ENCODE measurements at places on chromosomes 1 and 21.

DNA sequence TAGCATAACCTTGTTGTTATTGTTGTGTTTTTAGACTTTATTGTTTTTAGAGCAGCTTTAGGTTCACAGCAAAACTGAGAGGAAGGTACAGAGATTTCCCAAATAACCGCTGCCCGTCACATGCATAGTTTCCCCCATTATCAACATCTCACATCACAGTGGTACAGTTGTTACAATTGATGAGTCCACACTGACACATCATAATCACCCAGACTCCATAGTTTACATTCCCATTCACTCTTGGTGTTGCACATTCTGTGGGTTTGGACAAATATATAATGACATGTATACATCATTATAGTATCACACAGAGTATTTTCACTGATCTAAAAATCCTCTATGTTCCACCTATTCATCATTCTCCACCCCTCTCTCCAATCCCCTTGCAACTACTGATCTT lies 25.9 kb upstream of the TOR3A start:
- no peak for DNase-seq

GRCh38 chr21:38351961-38352521 lies 95.2 kb downstream of the KCNJ15 start:
- no peak for DNase-seq

- DNase-seq, result no peak
Observed at GRCh38 chr1:158324395-158324794, 6.9 kb downstream of the CD1B start.

GRCh38 chr1:150574260-150575071 lies 4.9 kb downstream of the MCL1 start:
- DNase-seq, result no peak

- no peak for DNase-seq
Observed at GRCh38 chr1:154851392-154852177, 18.5 kb downstream of the KCNN3 start.

- DNase-seq, result no peak
Observed at GRCh38 chr1:113399062-113399583, 8.8 kb downstream of the MAGI3 start.

DNA sequence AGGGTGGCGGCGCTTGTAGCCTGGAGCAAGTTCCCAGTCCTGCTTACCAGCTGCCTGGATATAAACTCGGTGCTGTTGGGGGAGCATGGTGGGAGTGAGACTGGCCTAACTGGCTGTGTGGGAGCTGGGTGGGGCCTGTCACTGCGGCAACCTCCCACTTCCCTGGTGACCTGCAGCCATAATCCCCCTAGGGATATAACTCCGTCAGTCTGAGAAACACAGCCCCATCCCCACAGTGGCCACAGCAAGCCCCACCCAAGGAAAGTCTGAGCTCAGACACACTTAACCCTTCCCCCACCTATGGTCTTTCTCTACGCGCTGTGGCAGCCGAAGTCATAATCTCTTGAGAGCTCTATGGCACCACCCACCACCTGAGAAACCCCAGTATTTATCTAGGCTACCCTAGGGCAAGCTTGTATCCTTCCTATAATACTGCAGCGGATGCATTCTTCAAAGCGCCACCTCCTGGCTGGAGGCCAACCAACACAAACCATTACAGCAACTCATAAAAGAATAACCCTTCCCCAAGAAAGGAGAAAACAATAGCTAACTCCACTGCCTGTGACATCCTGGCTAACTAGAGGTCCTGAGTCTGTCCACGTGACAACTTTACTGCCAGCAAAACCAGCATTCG lies 57.4 kb downstream of the ZNF648 start:
- DNase-seq, result no peak

DNA sequence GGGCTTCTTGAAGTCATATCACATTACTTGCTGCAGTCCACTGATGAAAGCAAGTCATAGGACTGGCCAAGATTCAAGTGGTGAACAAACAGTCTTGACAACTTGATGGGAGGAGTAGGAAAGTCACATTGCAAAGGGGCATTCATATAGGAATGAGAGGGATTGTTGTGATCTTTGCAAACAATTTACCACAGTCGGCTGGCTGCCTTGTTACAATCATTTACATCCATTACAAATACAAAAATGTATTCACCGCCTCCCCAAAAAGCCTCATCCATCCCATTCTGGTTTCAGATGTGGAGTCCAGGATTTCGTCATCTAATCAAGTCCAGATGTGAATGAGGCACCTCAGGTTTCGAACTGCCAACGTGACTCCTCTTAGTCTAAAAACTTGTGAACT lies 26.8 kb downstream of the GORAB start:
- no peak for DNase-seq

- no peak for DNase-seq
Observed at GRCh38 chr21:25515484-25516405, 91.5 kb downstream of the MRPL39 start.

GRCh38 chr1:239744851-239745250 lies 346.8 kb upstream of the FMN2 start:
- no peak for DNase-seq

- no peak for DNase-seq
Observed at GRCh38 chr1:17403081-17403480, 31.1 kb downstream of the PADI6 start.

DNA sequence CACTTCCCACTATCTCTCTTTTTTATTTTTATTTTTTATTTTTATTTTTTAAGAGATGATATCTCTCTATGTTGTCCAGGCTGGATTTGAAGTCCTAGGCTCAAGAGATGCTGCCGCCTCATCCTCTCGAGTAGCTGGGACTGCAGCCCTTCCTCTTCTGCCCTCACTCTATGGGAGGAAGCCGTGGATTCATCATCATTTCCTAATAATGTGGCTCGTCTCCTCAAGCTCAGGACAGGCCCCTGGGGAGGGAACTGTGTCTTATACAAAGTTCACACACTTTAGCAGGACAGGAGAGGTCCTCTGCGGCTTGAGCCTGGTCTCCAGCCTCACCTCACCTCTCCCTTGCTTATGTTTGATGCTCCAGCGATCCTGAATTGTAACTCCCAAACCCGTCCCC lies 16.5 kb upstream of the IFFO2 start:
- no peak for DNase-seq

DNA sequence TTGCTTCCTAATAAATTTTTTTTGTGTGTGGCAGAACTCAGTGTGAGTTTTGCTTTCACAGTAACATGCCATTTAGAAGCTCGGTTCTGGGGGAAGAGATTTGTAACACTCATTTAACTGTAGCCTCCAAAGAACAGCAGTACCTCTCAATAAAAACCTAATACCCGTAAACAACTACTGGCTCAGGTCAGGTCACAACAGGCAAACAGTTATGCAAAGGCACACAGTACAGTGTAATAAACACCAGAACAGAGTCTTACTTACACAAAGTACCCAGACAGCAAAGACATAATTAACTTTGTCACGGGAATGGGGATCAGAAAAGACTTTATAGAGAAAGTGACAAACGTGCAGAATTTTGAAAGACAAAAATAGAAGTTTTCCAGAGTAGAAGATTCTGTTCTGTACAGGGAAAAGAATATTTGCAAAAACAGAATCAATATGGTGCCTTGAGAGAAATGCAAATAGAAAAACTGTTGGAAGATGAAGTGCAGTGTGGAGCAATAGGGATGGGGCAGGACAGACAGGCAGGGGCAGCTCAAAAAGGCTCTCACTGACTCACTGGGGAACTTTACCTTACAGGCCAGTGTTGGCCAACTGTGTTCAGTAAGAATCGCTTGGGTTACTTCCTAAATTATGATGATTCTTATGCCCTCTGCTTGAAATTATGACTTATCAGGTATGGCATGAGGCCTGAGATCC lies 38.8 kb downstream of the EGLN1 start:
- DNase-seq, result no peak

GRCh38 chr21:17783481-17784179 lies 35.5 kb downstream of the C21orf91 start:
- DNase-seq, result peak; percentile 82

GRCh38 chr1:206021626-206022365 lies 1.9 kb downstream of the CTSE start:
- DNase-seq, result no peak

- DNase-seq, result no peak
Observed at GRCh38 chr1:189323091-189323490, 1154.6 kb downstream of the BRINP3 start.

- DNase-seq, result no peak
Observed at GRCh38 chr1:117682372-117682771, 76.5 kb downstream of the TENT5C start.

GRCh38 chr1:184257873-184258272 lies 129.0 kb upstream of the C1orf21 start:
- no peak for DNase-seq

DNA sequence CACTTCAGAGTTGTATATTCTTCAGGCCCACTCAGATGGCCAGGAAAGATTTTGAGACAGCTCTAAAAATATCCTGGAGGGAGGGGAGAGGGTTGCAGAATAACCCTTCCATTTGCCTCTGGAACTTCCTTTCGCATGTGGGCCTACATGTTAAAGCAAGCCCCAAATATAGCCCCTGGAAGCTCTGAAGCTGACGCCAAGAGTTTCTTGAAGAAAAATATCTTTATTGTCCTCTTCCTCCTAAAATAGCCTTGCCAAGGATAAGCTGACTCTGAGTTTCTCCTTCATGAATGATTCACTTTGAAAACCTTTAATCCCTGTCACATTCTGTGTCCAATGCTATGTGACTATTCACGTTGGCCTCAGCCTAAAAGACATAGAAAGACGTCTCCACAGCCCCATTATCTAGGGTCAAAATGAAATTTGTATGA lies 6.4 kb downstream of the C1orf116 start:
- DNase-seq, result no peak

- no peak for DNase-seq
Observed at GRCh38 chr1:228985661-228986060, 250.4 kb downstream of the RHOU start.

DNA sequence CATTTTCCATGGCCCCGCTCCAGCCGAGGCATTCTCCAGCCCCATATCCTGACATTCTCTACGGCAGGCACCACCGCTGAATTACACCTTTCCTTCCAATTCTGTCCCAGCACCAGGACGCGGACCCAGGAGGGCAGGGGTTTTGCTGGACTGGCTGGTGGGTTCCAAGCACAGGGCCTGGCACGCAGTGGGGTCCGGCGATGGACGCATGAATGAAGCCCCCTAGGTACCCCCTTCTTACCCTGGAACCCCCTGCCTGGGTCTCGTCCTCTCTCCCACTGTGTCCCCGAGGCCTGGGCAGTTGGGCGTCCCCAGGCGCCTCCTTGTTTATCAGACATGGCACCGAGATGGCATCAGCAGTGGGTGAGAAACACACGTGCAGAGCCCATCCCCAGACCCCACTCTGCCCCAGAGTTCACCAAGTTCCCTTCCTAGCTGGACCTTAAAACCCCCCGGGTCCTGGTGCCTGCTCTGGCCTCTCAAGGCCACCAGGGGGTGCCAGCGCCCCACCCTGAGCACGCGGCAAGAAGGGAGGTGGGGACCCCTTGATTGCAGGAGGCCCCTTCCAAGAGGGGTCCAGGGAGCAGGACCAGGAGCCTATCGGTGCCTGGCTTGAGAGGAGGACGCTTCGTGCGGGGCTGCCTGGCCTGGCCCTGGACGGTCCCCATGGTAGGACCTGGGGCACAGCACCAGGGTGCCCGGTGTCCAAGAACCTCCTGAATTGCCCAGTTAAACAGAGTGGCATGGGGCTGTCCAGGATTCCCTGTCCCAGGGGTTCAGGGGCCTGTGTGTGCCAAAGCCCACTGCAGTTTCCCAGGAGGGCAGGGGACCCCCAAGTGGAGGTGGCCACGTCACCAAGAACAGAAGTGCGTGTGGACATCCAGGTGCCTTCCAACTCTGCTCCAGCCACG lies 46.1 kb downstream of the MEGF6 start:
- peak; percentile 35 for DNase-seq

GRCh38 chr1:84377480-84378095 lies 20.7 kb upstream of the DNASE2B start:
- no peak for DNase-seq

DNA sequence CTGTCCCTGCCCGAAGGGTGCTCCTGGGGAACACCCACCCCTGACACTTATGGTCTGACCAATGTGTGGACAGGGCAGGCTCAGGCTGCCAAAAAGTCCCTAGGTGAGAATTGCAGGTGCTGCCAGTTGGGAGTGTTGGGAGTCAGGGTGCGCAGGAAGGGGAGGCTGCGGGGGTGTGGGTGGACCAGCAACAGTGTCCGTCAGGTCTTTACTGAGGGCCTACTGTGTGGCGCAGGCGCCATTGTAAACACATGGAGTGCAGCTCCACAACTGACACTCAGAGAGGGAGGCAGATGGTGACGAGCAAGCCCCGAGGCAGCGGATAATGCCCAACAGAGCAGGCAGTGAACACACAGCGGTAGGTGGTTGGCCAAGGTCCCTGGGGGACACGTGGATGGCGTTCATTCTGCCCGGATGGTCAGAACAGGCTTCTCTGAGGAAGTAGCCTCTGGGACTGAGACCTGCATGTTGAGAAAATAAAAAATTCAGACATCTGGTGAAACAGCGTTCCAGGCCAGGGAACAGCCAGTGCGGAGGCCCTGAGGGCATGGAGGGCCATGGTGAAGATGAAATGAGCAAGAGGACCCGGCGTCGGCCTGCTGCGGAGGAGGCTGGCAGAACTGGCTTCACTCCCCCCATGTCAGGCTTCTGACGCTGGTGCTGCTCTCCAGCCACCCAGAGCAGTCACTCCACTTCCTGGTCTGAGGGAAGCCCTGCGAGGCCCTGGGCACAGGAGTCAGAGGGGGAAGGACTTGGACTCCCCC lies 136.2 kb upstream of the ZBTB40 start:
- DNase-seq, result no peak
